ENCODE measurements at places on chromosomes 7 and 10. TPM values are rescaled to one million over a fixed set of nuclear protein-coding genes. Genes with fewer than 3 reads are reported as not detected.
A peak's percentile ranks its signal among the peaks of the same experiment; 100 is the strongest.

GRCh38 chr7:95527033-95527775, 41.5 kb downstream of the ASB4 start:
- no peak overlapping the region for H3K4me3 ChIP-seq
- H3K27me3 ChIP-seq = peaks cover 3% of the 10 kb centered on the region
- DNase-seq = peak; percentile 13

GRCh38 chr10:119020627-119020946, 8.9 kb upstream of the NANOS1 start:
- H3K27ac ChIP-seq = no peak overlapping the region
- H3K27me3 ChIP-seq = no peaks in the 10 kb centered on the region
- DNase-seq = no peak
- no peak overlapping the region for H3K4me3 ChIP-seq
- no peaks in the 10 kb centered on the region for H3K4me1 ChIP-seq

DNA sequence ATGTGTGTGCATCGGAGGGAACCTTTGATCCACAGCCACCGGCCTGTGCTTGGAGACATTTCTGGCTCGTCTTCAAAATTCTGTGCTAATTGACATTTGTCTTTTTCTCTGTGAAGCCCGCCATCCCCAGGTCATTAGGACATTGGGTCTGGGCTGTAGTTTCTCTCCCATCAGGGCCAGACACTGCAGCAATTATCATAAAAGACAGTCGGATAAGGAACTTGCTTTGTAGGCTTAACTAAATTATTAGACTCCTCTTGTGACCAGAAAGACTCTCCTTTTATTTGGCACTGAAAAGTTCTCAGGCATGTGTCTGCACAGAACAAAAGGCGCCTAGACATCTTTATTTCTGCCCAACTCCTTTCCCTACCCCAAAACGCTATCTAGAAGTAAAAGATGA, 49.1 kb upstream of the NPTX2 start:
- H3K36me3 ChIP-seq = no peaks in the 10 kb centered on the region
- H3K4me3 ChIP-seq = no peak overlapping the region

DNA sequence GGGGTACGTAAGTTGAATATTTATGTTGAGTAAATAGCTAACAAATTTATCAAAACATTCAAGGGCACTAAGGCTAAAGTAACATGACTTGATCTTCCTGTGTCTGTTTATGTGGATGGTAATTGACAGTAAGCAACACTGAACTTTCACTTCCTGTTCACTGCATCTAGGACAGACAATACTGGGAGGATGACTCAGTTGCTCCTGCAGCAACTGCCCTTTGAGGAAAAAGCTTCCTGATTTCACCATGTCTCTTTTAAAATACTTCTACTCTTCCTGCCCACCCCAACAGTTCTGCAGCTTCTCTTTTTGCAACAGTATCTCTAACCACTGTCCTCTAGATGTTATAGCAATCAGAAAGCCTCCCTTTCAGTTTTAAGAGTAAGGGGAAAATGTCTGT, 76.6 kb upstream of the HGF start:
- no peaks in the 10 kb centered on the region for H3K27me3 ChIP-seq
- no peak overlapping the region for H3K27ac ChIP-seq
- peak; percentile 4 for DNase-seq
- H3K4me3 ChIP-seq = no peak overlapping the region
- H3K4me1 ChIP-seq = no peaks in the 10 kb centered on the region
- no peaks in the 10 kb centered on the region for H3K36me3 ChIP-seq

DNA sequence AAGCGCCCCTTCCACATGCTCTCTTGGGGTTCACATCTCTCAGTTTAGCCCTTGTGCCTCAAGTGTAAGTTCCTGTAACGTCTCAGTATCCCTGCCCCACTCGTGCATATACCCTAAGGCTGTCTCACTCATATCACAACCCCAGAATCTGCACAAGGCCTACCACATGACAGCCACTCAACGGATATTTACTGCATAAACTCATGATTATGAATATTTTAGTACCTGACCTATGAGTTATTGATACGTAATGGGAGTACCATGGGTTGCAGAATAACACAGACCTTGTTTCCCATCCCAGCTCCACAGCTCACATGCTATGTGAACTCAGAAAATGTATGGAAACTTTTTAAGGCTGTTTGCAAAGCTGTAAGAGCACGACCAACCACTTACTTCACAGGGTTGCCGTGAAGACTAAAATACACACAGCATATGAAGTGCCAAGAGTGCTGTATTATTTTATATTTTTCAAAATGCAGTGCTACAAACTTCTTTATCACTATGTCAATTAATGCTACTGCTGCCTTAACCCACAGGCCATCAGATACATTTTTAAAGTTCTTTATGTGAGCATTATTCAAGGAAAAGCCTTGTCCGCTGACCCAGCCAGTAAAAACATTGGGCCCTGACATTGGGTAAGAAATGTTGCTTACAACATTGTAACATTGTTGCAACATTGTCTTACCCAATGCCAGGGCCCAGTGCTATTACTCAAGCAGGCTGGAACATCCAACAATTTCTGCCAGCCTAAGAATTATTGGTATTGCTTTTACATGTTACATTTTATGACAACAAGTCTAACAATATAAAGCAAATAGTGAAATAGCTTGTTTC, 97.2 kb downstream of the JAZF1 start:
- H3K4me3 ChIP-seq = no peak overlapping the region
- peaks cover 22% of the 10 kb centered on the region for H3K4me1 ChIP-seq
- H3K27me3 ChIP-seq = no peaks in the 10 kb centered on the region
- DNase-seq = no peak
- no peak overlapping the region for H3K27ac ChIP-seq
- no peaks in the 10 kb centered on the region for H3K36me3 ChIP-seq

DNA sequence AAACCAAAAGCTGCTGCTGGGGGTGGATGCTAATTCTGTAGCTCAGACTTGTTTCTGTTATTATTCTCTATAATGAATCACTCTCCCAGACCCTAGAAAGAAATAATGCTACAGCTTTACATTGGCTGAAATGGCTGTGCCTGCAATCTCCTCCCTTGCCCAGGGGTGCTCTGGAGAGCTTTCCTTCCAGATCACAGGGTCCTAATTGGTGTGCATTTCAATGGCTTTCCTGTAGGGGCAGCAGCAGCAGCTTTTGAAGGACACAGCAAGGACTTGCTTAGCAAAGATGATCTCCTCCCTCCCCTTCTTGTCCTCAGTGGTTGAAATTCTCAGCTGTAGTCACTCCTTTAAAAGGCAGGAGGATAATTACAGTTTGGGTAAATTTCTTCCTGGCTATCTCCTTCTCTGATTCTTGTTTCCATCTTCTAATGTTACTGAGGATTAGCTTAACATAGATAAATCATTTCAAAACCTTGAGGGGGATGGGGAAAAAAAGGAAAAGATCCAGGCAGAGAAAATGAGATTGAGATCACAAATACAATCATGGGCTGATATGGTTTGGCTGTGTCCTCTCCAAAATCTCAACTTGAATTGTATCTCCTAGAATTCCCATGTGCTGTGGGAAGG, 120.2 kb upstream of the CTTNBP2 start:
- no peaks in the 10 kb centered on the region for H3K27me3 ChIP-seq
- no peak overlapping the region for H3K27ac ChIP-seq
- no peaks in the 10 kb centered on the region for H3K4me1 ChIP-seq
- no peaks in the 10 kb centered on the region for H3K36me3 ChIP-seq

- no peaks in the 10 kb centered on the region for H3K36me3 ChIP-seq
- DNase-seq = no peak
- no peaks in the 10 kb centered on the region for H3K4me1 ChIP-seq
- no peak overlapping the region for H3K27ac ChIP-seq
- H3K27me3 ChIP-seq = no peaks in the 10 kb centered on the region
These were observed 58.9 kb downstream of the CAMK2B start for GRCh38 chr7:44266526-44266925.

GRCh38 chr7:47404010-47404409, 177.9 kb downstream of the TNS3 start:
- DNase-seq = no peak
- H3K36me3 ChIP-seq = no peaks in the 10 kb centered on the region
- no peaks in the 10 kb centered on the region for H3K27me3 ChIP-seq
- no peak overlapping the region for H3K4me3 ChIP-seq
- no peak overlapping the region for H3K27ac ChIP-seq
- H3K4me1 ChIP-seq = no peaks in the 10 kb centered on the region

GRCh38 chr10:108249940-108250339, 1085.4 kb upstream of the SORCS1 start:
- no peak overlapping the region for H3K4me3 ChIP-seq
- no peaks in the 10 kb centered on the region for H3K27me3 ChIP-seq
- no peaks in the 10 kb centered on the region for H3K4me1 ChIP-seq
- H3K27ac ChIP-seq = no peak overlapping the region
- no peak for DNase-seq
- H3K36me3 ChIP-seq = no peaks in the 10 kb centered on the region

DNA sequence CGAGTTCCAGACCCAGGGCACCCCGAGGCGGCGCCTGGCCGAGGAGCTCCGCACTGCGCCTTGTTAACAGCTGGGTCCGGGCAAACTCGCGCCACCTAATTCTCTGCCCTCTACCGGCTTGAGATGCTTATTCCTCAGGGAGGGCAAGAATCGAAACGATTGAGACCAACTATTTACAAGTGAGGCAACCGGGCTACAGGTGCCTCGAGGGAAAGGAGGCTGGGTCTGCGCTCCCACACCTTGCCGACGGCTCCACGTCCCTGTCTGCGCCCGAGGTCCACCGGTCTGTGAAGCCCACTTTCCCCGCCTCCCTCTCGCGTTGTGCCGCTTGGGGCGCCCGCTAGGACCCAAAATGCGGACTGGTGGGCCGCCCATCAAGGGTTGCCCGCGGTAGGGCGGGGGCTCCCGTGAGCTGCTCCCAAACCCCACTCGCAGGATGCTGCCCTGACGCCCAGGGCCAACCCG, 527 bp downstream of the AKR1B1 start:
- DNase-seq = peak; percentile 73
- H3K36me3 ChIP-seq = no peaks in the 10 kb centered on the region
- peak overlapping the region; percentile 79 for H3K4me3 ChIP-seq

- H3K27me3 ChIP-seq = no peaks in the 10 kb centered on the region
- H3K27ac ChIP-seq = no peak overlapping the region
- peaks cover 38% of the 10 kb centered on the region for H3K36me3 ChIP-seq
- H3K4me3 ChIP-seq = no peak overlapping the region
- H3K4me1 ChIP-seq = peaks cover 7% of the 10 kb centered on the region
These were observed 40.7 kb downstream of the PIK3CG start for GRCh38 chr7:106905734-106906133.

DNA sequence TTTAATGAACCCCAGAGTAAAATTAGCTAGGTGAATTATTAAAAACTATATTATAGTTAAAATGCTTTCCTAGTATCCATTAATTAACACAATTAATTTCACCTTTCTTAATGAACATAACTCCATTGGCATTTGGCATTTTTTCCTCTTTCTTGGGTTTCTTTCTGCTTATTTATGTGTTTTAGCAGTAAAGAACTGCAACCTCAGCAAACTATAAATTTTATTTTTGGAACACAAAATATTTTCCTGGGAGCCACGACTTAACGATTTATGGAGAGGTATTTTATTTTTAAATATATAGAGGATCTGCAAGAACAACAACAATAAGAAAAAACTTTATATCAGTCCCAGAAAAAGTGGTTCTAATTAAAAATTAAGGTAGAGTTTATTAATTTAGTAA, 447.4 kb upstream of the ETV1 start:
- DNase-seq = no peak
- no peak overlapping the region for H3K4me3 ChIP-seq
- H3K27ac ChIP-seq = no peak overlapping the region
- no peaks in the 10 kb centered on the region for H3K36me3 ChIP-seq

GRCh38 chr10:17673471-17674061, 29.6 kb downstream of the STAM start:
- peaks cover 13% of the 10 kb centered on the region for H3K4me1 ChIP-seq
- H3K27ac ChIP-seq = peak overlapping the region; percentile 14
- no peak overlapping the region for H3K4me3 ChIP-seq

- H3K27ac ChIP-seq = peak overlapping the region; percentile 54
- H3K36me3 ChIP-seq = no peaks in the 10 kb centered on the region
- peaks cover 21% of the 10 kb centered on the region for H3K4me1 ChIP-seq
- no peaks in the 10 kb centered on the region for H3K27me3 ChIP-seq
These were observed 386 bp upstream of the EIF4EBP2 start for GRCh38 chr10:70403483-70404035.

- peaks cover 12% of the 10 kb centered on the region for H3K4me1 ChIP-seq
- peak overlapping the region; percentile 92 for H3K27ac ChIP-seq
- no peaks in the 10 kb centered on the region for H3K36me3 ChIP-seq
- H3K27me3 ChIP-seq = no peaks in the 10 kb centered on the region
- peak overlapping the region; percentile 64 for H3K4me3 ChIP-seq
These were observed 652 bp upstream of the VPS26A start for GRCh38 chr10:69123306-69123746.

GRCh38 chr7:77416621-77417371, 647 bp upstream of the GSAP start:
- peak overlapping the region; percentile 80 for H3K27ac ChIP-seq
- no peaks in the 10 kb centered on the region for H3K27me3 ChIP-seq
- H3K4me1 ChIP-seq = peaks cover 22% of the 10 kb centered on the region
- peak overlapping the region; percentile 38 for H3K4me3 ChIP-seq
- DNase-seq = no peak

GRCh38 chr7:130641497-130641896, 27.1 kb downstream of the COPG2 start:
- DNase-seq = no peak
- H3K4me1 ChIP-seq = no peaks in the 10 kb centered on the region
- no peak overlapping the region for H3K4me3 ChIP-seq

- H3K27ac ChIP-seq = no peak overlapping the region
- H3K4me1 ChIP-seq = no peaks in the 10 kb centered on the region
- H3K4me3 ChIP-seq = no peak overlapping the region
- no peaks in the 10 kb centered on the region for H3K27me3 ChIP-seq
These were observed 196.1 kb upstream of the GALNT17 start for GRCh38 chr7:70935854-70936253.

- no peaks in the 10 kb centered on the region for H3K36me3 ChIP-seq
- no peak for DNase-seq
- H3K4me1 ChIP-seq = peaks cover 8% of the 10 kb centered on the region
- no peaks in the 10 kb centered on the region for H3K27me3 ChIP-seq
- H3K27ac ChIP-seq = no peak overlapping the region
These were observed 166.0 kb downstream of the TAX1BP1 start for GRCh38 chr7:27905951-27906350.

- no peak overlapping the region for H3K4me3 ChIP-seq
- no peak for DNase-seq
- H3K4me1 ChIP-seq = no peaks in the 10 kb centered on the region
- H3K36me3 ChIP-seq = no peaks in the 10 kb centered on the region
- H3K27me3 ChIP-seq = no peaks in the 10 kb centered on the region
- H3K27ac ChIP-seq = no peak overlapping the region
These were observed 349.4 kb upstream of the NPSR1 start for GRCh38 chr7:34308595-34308994.

- no peak overlapping the region for H3K27ac ChIP-seq
- H3K4me1 ChIP-seq = no peaks in the 10 kb centered on the region
- DNase-seq = no peak
- H3K27me3 ChIP-seq = no peaks in the 10 kb centered on the region
- no peaks in the 10 kb centered on the region for H3K36me3 ChIP-seq
These were observed 16.9 kb downstream of the TFEC start for GRCh38 chr7:116013675-116014074.

The EIF5AL1 gene
- total RNA-seq = 0.14 TPM

The CPA2 gene
- not detected for total RNA-seq

The RAB19 gene
- 1.9 TPM for total RNA-seq

The BMPR1A gene
- total RNA-seq = 8.1 TPM

The DNAH11 gene
- 0.09 TPM for total RNA-seq

The CTAGE8 gene
- total RNA-seq = not detected

The HOXA5 gene
- total RNA-seq = 0.29 TPM

The UNCX gene
- total RNA-seq = not detected

The PRTFDC1 gene
- total RNA-seq = 1.2 TPM

The NODAL gene
- total RNA-seq = not detected

All from natural killer cell (primary cell).